ENCODE measurements at places on chromosomes 4 and X.

DNA sequence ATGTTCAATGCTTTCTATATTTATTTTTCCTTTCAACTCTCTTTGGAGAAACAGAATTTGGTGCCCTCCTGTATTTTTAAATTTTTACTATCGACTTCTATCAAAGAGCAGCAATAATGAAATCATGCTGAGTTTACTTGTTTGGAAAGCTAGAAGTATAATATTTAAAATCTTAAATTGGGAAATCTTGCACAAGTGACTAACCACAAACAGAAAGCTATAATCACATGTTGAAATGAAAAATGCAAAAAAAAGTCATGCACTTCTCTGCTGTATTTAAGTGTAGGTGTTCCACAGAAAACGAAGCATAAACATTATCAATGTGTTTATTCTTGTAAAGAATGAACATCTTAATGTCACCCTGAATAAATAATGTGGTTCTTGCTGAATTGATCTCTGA is 306.1 kb downstream of the PCDH18 start:
- DNase-seq: no peak
- no peaks in the 10 kb centered on the region for H3K36me3 ChIP-seq
- H3K27ac ChIP-seq: no peak overlapping the region
- H3K27me3 ChIP-seq: no peaks in the 10 kb centered on the region

DNA sequence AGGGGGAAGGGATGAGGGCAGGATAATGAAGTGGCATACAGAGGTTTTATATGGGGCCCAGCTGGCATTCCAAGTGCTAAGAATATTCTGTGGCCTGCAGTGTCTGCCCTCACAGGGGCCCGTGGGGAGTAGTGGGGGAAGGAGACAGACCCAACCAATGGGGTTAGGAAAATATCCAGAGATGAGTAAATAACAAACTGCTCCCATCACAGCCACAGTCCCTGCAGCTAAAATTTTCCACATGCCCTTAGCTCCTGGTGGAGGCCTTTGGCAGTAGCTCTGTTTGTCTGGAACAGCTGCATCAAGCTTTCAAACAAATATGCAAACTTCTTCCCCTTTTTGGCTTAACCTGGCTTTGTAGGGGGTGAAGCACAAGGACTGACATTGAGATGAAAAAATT is 3.1 kb downstream of the SRPX2 start:
- H3K4me3 ChIP-seq: no peak overlapping the region
- H3K27ac ChIP-seq: no peak overlapping the region
- H3K27me3 ChIP-seq: no peaks in the 10 kb centered on the region
- H3K36me3 ChIP-seq: no peaks in the 10 kb centered on the region
- DNase-seq: no peak
- no peaks in the 10 kb centered on the region for H3K4me1 ChIP-seq

DNA sequence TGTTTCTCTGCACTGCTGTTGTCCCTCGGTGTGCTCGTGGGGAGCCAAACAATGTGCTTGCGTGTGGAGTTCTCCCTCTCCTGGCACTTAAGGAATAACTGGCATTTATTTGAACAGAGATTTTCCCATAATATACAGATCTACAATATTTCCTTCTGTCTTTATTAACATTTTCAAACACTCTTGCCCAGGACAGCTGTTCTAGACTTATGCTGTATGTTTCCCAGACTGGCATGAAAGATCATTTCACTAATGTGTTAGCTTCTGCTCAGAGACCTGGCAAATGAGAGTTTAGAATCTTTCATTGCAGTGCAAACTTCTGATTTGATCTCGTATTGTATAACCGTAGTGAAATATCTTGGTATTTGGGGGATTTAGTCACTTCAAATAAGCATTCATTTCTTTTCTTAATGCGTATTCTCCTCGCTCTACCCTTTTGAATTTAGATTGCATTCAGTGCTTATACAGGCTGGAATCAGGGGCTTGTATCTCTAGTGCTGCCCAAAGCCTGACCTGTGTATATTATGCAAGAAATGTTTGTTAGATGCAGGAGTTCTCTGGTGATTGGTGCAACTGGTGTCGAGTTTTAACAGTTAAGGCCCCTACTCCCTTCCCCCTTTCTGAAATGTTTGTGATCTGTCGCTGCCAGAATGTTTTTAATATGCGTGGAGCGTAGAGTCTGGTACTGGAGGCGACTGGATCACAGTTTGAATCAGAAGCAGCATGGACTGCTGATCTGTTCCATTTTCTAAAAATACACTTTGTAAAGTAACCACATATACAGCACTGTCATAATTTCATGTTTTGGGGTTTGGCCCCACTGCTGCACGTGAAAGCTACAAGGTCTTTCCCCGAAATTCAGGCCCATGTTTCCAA is 326.3 kb downstream of the ARHGAP10 start:
- DNase-seq: no peak
- no peaks in the 10 kb centered on the region for H3K27me3 ChIP-seq
- H3K27ac ChIP-seq: no peak overlapping the region
- H3K36me3 ChIP-seq: no peaks in the 10 kb centered on the region
- no peak overlapping the region for H3K4me3 ChIP-seq
- peaks cover 34% of the 10 kb centered on the region for H3K4me1 ChIP-seq

DNA sequence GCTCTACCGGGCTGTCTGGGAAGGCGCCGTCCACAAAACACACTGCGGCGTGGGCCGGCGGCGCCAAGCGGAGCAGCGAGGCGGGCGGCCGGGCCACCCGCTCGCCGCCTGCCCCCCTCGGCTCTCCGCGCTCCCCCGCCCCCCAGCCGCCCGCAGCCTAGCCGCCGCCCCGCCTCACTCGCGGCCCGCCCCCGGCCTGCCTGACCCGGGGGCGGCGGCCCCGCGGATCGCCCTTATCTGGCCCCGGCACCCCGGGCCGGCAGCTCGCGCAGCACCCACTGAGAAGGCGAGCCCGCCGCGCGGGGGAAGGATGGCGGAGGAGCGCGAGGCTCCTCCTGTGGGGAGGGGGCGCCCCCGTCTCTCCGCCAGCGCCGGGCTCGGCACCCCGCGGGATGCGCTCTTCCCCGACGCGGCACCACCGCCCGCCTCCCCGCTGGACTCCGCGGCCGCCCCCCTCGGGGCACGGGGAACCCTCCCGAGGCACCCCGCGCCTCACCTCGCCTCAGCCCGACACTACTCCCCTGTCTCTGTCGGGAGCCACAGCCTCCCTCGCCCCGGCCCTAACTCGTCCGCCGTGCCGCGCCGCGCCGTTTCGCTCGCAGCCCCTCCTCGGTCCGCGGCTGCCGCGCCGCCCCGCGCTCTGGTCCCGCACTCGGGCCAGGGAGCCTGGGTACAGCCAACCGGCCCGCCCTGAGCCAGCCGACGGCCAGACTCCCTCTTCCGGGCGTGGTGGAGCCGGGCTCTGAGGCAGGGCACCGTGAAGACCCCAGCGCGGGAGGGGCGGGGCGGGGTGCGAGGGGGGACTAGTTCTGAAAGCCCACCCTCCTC is 566 bp downstream of the ATP11C start:
- peak; percentile 34 for DNase-seq
- H3K36me3 ChIP-seq: no peaks in the 10 kb centered on the region
- peak overlapping the region; percentile 90 for H3K27ac ChIP-seq
- peak overlapping the region; percentile 71 for H3K4me3 ChIP-seq
- no peaks in the 10 kb centered on the region for H3K27me3 ChIP-seq

- peak overlapping the region; percentile 42 for H3K27ac ChIP-seq
- no peak for DNase-seq
- H3K4me3 ChIP-seq: no peak overlapping the region
- no peaks in the 10 kb centered on the region for H3K27me3 ChIP-seq
- no peaks in the 10 kb centered on the region for H3K36me3 ChIP-seq
Observed at GRCh38 chr4:6180841-6181631, 19.3 kb downstream of the JAKMIP1 start.

GRCh38 chr4:78058591-78059523 is 1.7 kb downstream of the FRAS1 start:
- peak overlapping the region; percentile 48 for H3K4me3 ChIP-seq
- no peaks in the 10 kb centered on the region for H3K36me3 ChIP-seq
- no peak for DNase-seq
- no peak overlapping the region for H3K27ac ChIP-seq
- H3K27me3 ChIP-seq: peaks cover 31% of the 10 kb centered on the region

- H3K4me3 ChIP-seq: peak overlapping the region; percentile 42
- H3K36me3 ChIP-seq: no peaks in the 10 kb centered on the region
- peaks cover 14% of the 10 kb centered on the region for H3K4me1 ChIP-seq
- H3K27me3 ChIP-seq: peaks cover 21% of the 10 kb centered on the region
- H3K27ac ChIP-seq: no peak overlapping the region
Observed at GRCh38 chr4:16082041-16082425, 1.8 kb downstream of the PROM1 start.

GRCh38 chrX:110304371-110304770 is 13.5 kb downstream of the AMMECR1 start:
- no peaks in the 10 kb centered on the region for H3K27me3 ChIP-seq
- no peak overlapping the region for H3K27ac ChIP-seq
- H3K4me3 ChIP-seq: no peak overlapping the region
- no peak for DNase-seq

GRCh38 chr4:40564004-40564403 is 65.7 kb downstream of the RBM47 start:
- no peak overlapping the region for H3K27ac ChIP-seq
- H3K4me3 ChIP-seq: no peak overlapping the region
- no peaks in the 10 kb centered on the region for H3K36me3 ChIP-seq
- no peaks in the 10 kb centered on the region for H3K4me1 ChIP-seq
- DNase-seq: no peak

GRCh38 chrX:31353095-31353494 is 281.3 kb upstream of the FTHL17 start:
- no peaks in the 10 kb centered on the region for H3K27me3 ChIP-seq
- H3K4me1 ChIP-seq: no peaks in the 10 kb centered on the region
- H3K4me3 ChIP-seq: no peak overlapping the region
- no peak overlapping the region for H3K27ac ChIP-seq

GRCh38 chr4:99633772-99634171 is 23.9 kb downstream of the C4orf54 start:
- H3K27me3 ChIP-seq: no peaks in the 10 kb centered on the region
- H3K36me3 ChIP-seq: no peaks in the 10 kb centered on the region
- no peak overlapping the region for H3K4me3 ChIP-seq
- DNase-seq: no peak
- H3K4me1 ChIP-seq: no peaks in the 10 kb centered on the region

DNA sequence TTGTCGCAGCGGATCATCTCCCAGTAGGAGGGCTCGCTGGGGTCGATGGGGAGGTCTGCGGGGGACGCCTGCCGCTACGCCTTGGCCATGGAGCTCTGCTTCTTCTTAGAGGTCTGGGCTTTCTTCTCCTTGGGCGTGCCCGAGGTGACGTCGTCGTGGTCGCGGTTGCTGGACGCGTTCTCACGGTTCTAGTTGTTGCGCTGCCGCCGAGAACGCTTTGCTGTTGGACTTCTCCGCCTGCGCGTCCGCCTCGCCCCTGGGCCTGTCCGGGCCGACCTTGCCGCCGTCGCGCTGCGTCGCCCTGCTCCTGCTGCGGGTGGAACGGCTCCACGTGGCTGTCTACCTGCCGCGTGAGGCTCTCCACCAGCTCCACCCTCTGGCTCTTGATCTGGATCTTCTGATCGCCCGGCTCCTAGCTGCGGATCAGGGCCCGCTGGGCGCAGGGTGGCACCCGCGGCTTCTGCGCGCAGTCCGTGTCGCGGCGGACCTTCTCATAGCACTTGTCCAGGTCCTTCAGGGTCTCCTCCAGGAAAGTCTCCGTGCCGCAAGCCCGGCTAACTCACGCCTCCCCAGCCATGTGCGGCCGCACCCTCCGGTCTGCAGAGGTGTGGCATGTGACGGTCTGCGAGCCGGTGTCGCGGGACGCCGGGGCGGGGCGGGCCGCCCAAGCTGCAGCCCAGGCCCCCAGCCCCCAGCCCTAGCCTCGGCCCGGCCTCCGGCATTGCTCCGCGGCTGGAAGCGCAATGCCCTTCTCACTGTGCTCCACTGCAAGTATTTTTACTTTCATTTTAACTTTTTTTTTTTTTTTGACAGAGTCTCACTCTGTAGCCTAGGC is 40.5 kb upstream of the OGT start:
- DNase-seq: peak; percentile 16
- peak overlapping the region; percentile 68 for H3K4me3 ChIP-seq
- H3K36me3 ChIP-seq: no peaks in the 10 kb centered on the region
- H3K4me1 ChIP-seq: no peaks in the 10 kb centered on the region
- H3K27me3 ChIP-seq: no peaks in the 10 kb centered on the region

DNA sequence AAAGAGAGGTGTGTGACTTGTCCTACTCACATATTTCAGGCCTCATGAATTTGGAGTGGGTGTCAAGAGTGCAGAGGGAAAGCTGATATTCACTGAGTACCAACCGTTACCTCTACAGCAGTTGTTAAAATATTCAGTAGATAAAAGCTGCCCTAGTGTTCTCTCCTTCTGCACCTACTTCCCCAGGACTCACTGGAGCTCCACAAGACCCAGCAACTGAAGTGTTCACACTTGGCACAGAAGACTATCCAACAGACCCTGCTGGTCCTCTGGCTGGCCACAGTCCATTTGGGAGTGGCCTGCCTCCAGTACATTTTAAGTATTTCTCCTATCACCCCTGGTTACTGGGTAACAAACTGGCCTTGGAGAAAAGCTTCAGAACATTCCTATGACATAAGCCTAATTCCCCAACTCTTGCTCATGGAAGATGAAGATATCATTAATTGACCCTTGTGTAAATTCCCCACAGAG is 70.8 kb downstream of the PPARGC1A start:
- H3K27ac ChIP-seq: no peak overlapping the region
- H3K27me3 ChIP-seq: no peaks in the 10 kb centered on the region
- DNase-seq: no peak
- H3K4me1 ChIP-seq: no peaks in the 10 kb centered on the region
- H3K36me3 ChIP-seq: no peaks in the 10 kb centered on the region
- H3K4me3 ChIP-seq: no peak overlapping the region

- H3K36me3 ChIP-seq: no peaks in the 10 kb centered on the region
- no peak overlapping the region for H3K27ac ChIP-seq
- DNase-seq: no peak
- H3K4me3 ChIP-seq: no peak overlapping the region
Observed at GRCh38 chr4:108900018-108900580, 137.2 kb upstream of the ETNPPL start.

DNA sequence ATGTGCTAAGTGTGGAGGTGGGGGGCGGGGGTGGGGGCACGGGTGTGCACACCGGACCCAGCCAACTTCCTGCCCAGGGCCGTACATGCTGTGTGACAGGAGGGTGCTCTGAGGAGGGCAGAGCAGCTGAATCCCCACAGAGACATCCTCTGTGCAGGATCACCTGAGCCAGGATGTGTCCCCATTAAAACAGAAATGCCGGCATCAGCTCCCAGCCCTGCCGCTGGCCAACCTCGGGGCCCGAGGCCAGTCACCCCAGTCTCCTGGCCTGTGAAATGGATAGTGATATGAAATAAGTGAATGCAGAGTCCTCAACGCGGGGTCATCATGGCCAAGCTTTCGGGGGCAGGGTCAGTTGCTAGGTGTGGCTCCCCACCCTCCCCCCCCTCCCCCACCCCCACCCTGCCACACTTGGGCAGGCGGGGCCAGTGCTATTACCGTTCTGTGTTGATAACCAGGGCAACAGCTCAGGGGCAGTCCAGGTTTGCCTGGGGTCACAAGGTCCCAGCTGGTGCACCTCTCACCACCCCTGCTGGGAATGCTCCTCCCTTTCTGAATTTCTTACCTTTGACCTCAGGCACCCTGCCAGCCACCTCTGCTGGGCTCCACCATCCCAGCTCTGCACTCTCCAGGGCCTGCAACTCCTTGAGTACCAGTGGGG is 227.2 kb upstream of the PSAPL1 start:
- no peak for DNase-seq
- no peaks in the 10 kb centered on the region for H3K27me3 ChIP-seq
- no peaks in the 10 kb centered on the region for H3K4me1 ChIP-seq
- no peak overlapping the region for H3K27ac ChIP-seq
- H3K36me3 ChIP-seq: no peaks in the 10 kb centered on the region
